ENCODE measurements at places on chromosomes 3 and 15.

- DNase-seq, result no peak
Measured at GRCh38 chr15:99578809-99579208, 13.0 kb downstream of the MEF2A start.

GRCh38 chr3:43345877-43346276 is 59.5 kb downstream of the SNRK start:
- no peak for DNase-seq

DNA sequence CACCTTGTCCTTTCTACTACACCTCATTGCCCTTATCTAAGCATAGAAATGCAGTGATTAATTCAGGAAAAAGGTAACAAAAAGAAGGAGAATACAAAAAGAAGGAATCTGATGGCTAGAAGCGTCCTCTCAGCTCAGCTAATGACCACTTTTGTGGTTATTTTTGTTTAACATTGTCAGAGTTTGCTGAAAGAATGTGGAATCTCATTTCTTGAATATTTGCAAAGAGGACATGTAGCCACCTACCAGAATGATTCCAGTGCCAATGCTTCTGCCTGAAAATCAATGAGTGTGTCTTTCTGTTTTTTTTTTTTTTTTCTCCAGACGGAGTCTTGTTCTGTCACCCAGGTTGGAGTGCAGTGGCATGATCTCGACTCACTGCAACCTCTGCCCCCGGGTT is 24.5 kb downstream of the NANOGP8 start:
- no peak for DNase-seq

DNA sequence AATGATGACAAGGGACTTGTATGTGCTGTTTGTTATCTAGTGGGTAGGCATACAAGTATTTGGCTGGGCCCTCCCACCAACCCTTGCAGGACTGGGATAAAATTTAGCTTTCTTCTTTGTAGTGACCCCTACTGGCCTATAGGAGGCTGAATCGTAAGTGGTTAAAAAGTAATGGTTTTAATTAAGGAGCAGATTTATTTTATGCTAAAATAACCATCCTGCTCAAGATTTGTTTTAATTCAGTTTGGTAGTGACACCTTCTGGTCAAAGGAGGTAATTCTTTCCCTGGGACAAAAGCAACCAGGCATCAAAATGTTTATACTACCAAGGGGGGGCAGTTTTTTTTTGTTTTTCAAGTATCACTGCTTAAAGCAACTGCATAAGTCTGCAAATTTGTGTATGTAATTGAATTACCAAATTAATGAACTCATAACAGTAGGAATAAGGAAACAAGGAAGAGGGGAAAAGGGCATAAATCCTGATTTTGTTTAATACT is 70.7 kb downstream of the TOP2B start:
- no peak for DNase-seq

DNA sequence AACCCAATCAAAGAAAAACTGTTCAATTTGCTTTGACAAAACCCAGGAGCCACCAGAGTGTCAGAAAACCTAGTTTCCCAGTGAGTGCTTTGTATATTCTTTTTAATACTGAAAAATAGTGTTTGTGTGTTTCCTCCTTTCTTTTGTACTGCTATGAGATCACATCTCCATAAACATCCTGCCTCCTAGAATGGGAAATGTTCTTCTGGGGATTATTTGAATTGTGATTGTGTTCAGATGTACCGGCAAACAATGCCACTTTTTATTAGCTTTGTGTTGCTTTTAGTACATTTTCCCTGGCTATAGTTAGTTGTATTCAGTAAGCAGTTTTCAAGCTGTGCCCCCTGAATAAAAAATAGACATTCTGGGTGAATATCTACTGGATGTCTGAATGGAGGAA is 148.0 kb upstream of the NR2E3 start:
- DNase-seq, result no peak
